ENCODE measurements at places on chromosomes 7 and 10.
A peak's percentile ranks its signal among the peaks of the same experiment; 100 is the strongest.

DNA sequence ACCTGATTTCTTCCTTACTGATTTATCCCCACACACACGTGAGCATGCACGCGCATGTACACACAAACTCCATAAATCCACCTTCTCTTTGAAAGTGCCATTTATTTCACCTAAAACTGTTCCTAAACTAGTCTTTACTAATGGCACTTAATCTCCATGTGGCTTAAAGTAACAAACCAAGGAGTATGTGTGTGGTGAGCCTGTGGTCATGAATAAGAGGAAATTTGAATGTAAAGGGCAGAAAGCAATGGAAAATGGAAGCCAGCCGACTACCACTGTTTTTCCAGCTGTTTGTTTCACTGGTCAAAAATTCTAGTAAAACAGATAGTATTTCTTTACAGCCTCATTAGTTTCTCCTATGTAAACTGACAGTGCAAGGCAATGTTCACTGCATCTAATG lies 23.8 kb downstream of the SEMA3C start:
- no peak for DNase-seq

- DNase-seq = no peak
Measured at GRCh38 chr10:125161707-125162119, 1.4 kb upstream of the CTBP2 start.

GRCh38 chr7:16083931-16084330 lies 337.4 kb downstream of the CRPPA start:
- no peak for DNase-seq

- DNase-seq = no peak
Measured at GRCh38 chr7:25923741-25924460, 228.1 kb upstream of the NFE2L3 start.

- peak; percentile 15 for DNase-seq
Measured at GRCh38 chr7:98165827-98166667, 45.2 kb upstream of the BHLHA15 start.
